ENCODE measurements at places on chromosomes 7 and 10.

DNA sequence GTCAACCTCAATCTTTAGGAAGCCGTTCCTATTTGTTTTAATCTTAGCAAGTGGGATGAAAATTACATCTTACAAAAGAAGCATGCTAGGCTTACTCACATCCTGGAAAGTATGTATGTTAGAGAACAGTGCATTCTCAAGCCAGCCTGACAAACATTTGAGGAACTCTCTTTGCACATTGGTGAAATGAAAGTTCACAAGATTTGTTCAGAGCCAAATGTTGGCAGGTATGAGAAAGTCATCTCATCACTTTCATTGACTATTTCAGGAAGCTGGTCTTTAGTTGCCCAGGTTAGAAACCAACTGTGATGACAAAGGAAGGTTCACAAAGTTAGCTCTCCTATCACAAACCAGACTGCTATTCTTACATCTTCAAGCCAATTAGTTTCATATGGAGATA, 57.1 kb downstream of the ABCB1 start:
- DNase-seq = no peak

DNA sequence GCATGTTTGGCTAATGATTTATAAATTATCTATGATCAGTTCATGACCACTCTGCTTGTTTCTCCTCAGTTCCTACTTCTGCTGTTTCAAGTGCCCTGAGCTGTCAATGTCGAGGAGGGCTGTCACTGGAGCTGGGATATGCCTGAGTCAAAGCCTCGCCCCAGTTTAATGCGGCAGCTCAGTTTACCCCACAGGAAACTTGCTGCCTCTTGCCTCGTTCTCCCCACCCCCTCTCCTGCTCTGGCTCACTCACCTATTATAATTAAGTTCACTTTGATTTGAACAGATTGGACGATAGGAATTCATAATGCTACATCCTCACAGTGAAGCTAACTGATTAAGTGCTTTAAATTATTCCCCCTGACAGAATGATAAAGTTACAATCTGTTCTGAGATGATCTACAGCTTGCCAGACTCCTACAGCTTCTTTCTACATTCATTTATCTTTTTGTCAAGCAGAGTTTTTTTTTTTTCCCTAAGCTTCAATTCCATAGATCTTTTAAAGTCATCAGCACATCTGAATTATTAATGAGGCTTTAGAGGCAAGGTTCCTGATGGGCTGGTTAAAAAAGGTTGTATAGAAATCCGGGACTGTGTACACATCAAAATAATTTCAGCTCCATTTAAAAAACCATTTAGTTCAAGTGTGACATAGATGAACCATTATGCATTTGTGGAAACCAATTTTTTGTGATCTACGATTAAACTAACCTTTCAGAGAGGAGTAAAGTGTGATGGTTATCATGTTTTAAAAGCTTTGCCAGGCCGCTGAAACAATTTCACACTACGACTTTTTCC, 758.3 kb downstream of the KCNMA1 start:
- DNase-seq = no peak

DNA sequence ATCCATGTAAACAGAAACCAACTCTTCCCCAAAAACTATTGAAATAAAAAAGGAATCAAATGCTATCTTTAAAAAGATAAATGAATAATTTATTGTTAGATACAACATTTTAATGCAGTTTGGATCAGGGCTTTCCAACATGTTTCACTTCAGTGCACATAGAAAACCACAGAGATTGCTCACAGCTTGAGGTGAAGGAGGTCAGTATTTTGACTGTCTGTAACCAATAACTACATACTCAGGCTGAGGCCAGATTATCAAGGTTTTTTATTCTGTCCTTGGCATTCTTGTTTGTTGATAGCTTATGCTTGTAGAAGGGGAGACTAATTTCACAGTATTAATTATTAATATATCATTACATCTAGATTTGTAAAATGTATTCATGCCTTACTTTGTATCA, 195.5 kb downstream of the PRKG1 start:
- no peak for DNase-seq

GRCh38 chr10:128050936-128051335, 75.3 kb downstream of the MKI67 start:
- DNase-seq = no peak

DNA sequence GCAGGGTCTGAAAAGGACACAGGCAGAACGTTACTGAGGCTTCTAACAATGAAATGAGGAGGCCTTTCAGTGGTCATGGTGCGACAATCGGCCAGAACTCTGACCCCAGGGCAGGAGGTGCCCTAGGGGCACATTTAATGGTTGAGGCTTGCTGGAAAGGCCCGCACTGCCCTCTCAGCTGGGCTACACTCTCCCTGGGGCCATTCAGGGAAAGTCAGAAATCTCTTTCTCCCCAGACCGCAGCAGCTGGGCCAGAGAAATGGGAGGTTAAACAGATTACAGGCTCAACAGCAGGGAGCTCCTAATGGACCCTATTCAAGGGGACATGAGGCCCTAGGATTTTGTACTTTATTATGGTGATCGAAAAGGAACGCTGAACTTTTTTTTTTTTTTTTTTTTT, 85.6 kb upstream of the FGFR2 start:
- DNase-seq = no peak

DNA sequence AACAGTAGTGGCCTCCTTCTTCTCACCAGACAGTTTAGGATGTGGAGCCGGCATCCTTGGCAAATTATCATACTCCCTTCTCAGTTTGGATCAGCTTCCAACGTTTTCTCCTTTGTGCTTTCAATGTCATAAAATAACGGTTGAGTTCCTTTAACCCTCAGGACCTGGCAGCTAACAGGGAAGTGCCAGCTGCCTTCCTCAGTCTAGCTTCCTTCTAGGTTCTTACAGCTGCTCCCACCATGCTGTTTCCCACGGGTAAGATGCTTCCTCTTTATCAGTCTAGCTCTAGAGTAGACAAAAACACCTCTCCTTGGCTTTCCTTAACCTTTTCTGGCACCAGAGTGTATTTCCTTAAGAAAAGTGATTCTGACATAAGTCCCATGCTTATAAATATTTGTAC, 33.2 kb downstream of the BLVRA start:
- DNase-seq = no peak

DNA sequence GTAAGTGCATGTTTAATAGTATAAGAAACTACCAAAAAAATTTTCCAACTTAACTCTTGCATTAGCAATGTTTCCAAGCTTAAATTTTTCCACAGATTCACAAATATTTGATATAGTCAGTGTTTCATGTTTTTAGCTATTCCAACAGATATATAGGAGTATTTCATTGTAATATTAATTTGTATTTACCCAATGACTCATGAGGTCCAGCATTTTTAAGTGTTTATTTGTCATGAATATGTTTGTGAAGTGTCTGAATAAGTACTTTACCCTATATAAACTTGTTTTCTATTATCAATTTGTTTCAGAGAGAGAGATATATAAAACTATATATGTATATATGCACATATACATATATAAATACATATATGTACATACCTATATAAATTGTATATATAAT, 71.0 kb downstream of the SEMA3D start:
- no peak for DNase-seq
